ENCODE measurements at places on chromosomes 11 and 22.

- no peaks in the 10 kb centered on the region for H3K27me3 ChIP-seq
- H3K4me3 ChIP-seq = peak overlapping the region; percentile 73
- no peak for DNase-seq
- peaks cover 24% of the 10 kb centered on the region for H3K36me3 ChIP-seq
These were observed 745 bp downstream of the C22orf39 start for GRCh38 chr22:19446603-19447329.

DNA sequence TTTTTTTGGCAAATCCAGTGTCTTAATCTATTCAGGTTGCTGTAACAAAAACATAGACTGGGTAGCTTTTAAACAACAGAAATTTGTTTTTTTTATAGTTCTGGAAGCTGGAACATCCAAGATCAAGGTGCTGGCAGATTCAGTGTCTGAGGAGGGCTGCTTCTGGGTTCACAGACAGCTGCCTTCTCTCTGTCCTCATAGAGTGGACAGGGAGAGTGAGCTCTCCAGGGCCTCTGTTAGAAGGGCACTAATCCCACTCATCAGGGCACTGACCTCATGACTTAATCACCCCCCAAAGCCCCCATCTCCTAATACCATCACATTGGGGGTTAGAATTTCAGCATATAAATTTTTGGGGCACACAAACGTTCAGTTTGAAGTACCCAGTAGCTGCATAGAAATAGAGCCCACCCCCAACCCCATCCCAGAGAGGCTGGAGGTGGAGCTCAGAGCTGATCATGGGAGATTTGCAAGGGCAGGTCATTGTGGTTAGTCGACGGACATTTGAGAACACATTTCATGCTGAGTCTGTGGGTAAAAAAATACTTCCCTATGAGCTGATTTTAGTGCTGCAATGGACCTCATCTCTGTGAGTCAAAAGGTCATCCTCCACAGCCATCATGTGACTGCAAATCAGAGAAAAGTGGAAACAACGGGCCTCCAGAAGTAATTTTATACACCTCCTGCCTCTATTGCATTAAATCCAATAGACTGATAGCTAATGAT is 203.1 kb upstream of the CADM1 start:
- no peak overlapping the region for H3K4me3 ChIP-seq
- no peaks in the 10 kb centered on the region for H3K36me3 ChIP-seq
- H3K27ac ChIP-seq = no peak overlapping the region
- H3K4me1 ChIP-seq = no peaks in the 10 kb centered on the region
- H3K27me3 ChIP-seq = no peaks in the 10 kb centered on the region

- H3K4me1 ChIP-seq = peaks cover 19% of the 10 kb centered on the region
- H3K36me3 ChIP-seq = peaks cover 45% of the 10 kb centered on the region
- peak overlapping the region; percentile 88 for H3K27ac ChIP-seq
- H3K27me3 ChIP-seq = no peaks in the 10 kb centered on the region
These were observed 1.6 kb downstream of the BRD1 start for GRCh38 chr22:49825944-49826602.

- H3K27ac ChIP-seq = peak overlapping the region; percentile 27
- no peaks in the 10 kb centered on the region for H3K27me3 ChIP-seq
- H3K4me3 ChIP-seq = no peak overlapping the region
- H3K4me1 ChIP-seq = peaks cover 9% of the 10 kb centered on the region
- no peak for DNase-seq
These were observed 8.6 kb downstream of the SNAP29 start for GRCh38 chr22:20867179-20868024.

GRCh38 chr11:69155302-69156234 is at the start of gene SMIM38:
SMIM38 (plus strand) TSS chr11:69155935; CDS start chr11:69157847, 1,912 bp downstream.
- H3K4me3 ChIP-seq = no peak within 1 kb of the TSS
- H3K27ac ChIP-seq = no peak within 1 kb of the TSS
- H3K4me1 ChIP-seq = peaks cover 5% of the 10 kb centered on the region
- DNase-seq = no peak
- H3K36me3 ChIP-seq = no peaks in the 10 kb centered on the region

- H3K4me1 ChIP-seq = peaks cover 6% of the 10 kb centered on the region
- peaks cover 37% of the 10 kb centered on the region for H3K36me3 ChIP-seq
- no peaks in the 10 kb centered on the region for H3K27me3 ChIP-seq
- no peak overlapping the region for H3K4me3 ChIP-seq
- no peak for DNase-seq
These were observed 12.8 kb upstream of the TESMIN start for GRCh38 chr11:68763926-68764657.

DNA sequence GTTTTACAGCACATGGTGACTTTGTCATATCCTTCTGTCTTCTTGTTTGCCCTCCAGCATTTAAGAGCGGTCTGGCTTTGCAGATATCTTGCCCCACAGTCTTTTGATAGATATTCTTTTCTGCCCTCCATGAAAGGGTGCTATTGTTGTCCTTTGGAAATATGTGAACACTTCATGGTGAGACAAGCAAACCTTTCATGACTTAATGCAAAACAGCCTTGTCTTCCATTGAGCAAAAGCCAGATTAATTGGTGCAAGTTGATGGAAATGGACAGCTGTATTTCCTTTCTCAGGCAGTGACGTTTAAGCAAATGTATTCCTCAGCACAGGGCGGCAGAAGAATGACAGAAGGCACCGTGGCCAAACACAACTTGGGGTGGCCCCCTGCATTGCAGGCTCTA is 4.4 kb downstream of the DCPS start:
- no peaks in the 10 kb centered on the region for H3K27me3 ChIP-seq
- DNase-seq = no peak
- peaks cover 11% of the 10 kb centered on the region for H3K4me1 ChIP-seq
- H3K36me3 ChIP-seq = peaks cover 43% of the 10 kb centered on the region

- peak; percentile 72 for DNase-seq
- H3K36me3 ChIP-seq = no peaks in the 10 kb centered on the region
- peaks cover 5% of the 10 kb centered on the region for H3K4me1 ChIP-seq
- H3K27ac ChIP-seq = no peak overlapping the region
These were observed 12.5 kb upstream of the MRPL16 start for GRCh38 chr11:59822989-59823566.

GRCh38 chr11:20005747-20006146 is 154.5 kb downstream of the DBX1 start:
- H3K4me1 ChIP-seq = peaks cover 34% of the 10 kb centered on the region
- H3K4me3 ChIP-seq = no peak overlapping the region
- H3K36me3 ChIP-seq = peaks cover 8% of the 10 kb centered on the region
- DNase-seq = no peak

GRCh38 chr11:128707681-128708080 is 13.8 kb downstream of the FLI1 start:
- H3K4me3 ChIP-seq = no peak overlapping the region
- DNase-seq = peak; percentile 59
- H3K27ac ChIP-seq = no peak overlapping the region

GRCh38 chr11:9267680-9268079 is 2.5 kb upstream of the DENND5A start:
- H3K4me3 ChIP-seq = no peak overlapping the region
- H3K4me1 ChIP-seq = peaks cover 6% of the 10 kb centered on the region
- no peaks in the 10 kb centered on the region for H3K27me3 ChIP-seq
- no peaks in the 10 kb centered on the region for H3K36me3 ChIP-seq
- no peak overlapping the region for H3K27ac ChIP-seq
- no peak for DNase-seq

DNA sequence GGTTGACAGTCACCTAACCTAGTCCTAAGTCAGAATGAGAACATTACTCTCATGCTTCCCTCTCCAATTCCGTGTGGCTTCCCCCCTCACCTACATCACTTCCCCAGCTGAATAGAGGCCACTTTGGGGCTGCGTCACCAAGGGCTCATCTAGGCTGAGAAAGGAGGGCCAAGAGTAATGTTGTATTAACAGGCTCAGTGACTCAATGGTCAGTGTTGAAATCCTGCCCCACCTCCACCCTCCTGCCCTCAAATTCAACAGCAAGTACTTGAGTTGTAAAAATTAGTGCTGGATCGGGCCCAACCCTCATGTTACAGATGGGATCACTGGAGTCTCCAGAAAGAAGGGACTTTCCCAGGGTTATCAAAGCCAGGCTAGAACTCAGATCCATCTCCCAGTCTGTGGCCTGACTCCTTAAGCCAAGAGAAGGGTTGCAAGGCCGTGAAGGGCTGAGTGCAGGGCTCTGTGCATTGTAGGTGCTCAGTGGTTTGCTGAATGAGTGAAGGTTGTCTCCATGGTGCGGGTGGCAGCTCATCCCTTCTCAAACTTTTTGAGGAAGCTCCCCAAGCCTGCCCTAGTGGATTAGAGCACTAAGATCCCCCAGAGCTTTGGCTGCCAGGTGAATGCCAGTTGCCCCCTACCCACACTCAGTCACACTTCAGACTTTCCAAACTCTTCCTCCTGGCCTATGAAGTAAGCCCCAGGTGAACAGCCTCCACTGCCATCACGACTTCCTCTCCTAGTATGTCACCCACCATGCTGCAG is 3.2 kb downstream of the DGAT2 start:
- peak; percentile 94 for DNase-seq
- H3K27me3 ChIP-seq = no peaks in the 10 kb centered on the region
- peak overlapping the region; percentile 32 for H3K27ac ChIP-seq
- peaks cover 6% of the 10 kb centered on the region for H3K36me3 ChIP-seq
- H3K4me3 ChIP-seq = no peak overlapping the region
- H3K4me1 ChIP-seq = peaks cover 37% of the 10 kb centered on the region

- H3K27ac ChIP-seq = no peak overlapping the region
- peaks cover 80% of the 10 kb centered on the region for H3K27me3 ChIP-seq
- H3K4me3 ChIP-seq = no peak overlapping the region
- H3K4me1 ChIP-seq = no peaks in the 10 kb centered on the region
These were observed 60.0 kb upstream of the HTATIP2 start for GRCh38 chr11:20303391-20303965.

DNA sequence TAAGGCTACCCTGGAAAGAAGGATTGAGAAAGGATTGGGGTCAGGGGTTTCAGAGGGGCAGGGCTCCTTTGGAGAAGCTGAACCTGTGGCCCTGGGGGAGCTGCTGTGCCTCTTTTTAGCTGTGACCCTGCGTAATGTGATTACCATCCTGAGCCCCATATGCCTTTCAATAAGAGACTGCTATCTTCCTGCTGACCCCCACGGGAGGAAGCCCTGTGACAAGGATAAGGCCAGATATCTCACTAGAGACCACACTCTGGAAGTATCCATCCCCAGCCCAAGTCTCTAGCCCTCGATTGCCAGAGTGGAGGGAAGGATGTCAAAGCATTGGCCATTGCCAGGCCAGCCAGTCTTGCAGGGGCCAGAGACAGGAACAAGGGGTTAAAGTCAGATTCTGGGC is 4.8 kb upstream of the SLC39A13 start:
- H3K36me3 ChIP-seq = no peaks in the 10 kb centered on the region
- H3K27ac ChIP-seq = peak overlapping the region; percentile 18
- H3K4me3 ChIP-seq = no peak overlapping the region
- DNase-seq = no peak
- peaks cover 11% of the 10 kb centered on the region for H3K4me1 ChIP-seq
- H3K27me3 ChIP-seq = no peaks in the 10 kb centered on the region

GRCh38 chr11:15672825-15673224 is 558.1 kb downstream of the INSC start:
- DNase-seq = no peak
- peaks cover 20% of the 10 kb centered on the region for H3K27me3 ChIP-seq
- H3K4me3 ChIP-seq = no peak overlapping the region
- no peaks in the 10 kb centered on the region for H3K36me3 ChIP-seq
- no peaks in the 10 kb centered on the region for H3K4me1 ChIP-seq

DNA sequence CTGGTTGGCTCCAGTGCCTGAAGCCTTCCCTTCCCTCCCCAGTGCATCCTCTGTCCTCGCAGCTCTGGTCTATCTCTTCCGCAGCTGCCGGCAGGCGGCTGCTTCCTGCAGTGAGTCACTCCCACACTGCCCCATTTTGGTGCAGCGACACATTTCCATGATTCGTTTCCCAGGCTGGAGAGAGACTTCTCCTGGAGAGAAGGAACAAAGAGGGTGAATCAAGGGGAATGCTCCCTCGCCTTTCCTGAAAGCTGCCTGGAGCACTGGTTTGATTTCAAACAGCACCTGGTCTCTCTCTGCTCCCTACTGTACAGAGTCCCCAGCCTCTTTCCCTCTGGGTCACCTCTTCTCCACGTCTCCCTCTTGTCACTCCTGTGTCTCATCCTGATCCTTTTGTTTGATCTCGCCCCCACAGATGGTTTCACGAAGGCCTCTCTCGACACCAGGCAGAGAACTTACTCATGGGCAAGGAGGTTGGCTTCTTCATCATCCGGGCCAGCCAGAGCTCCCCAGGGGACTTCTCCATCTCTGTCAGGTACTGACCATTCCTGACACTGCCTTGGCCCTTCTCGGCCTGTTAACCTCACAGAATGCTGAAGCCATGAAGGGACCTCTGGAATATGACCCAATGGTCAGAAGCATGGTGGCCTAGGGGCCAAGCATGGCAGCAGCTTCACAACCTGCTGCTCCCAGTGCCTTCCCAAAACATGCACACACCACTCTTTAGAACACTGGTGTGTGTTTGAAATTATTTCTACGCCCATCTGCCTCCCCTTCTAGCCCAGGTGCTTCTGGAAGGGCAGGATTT is at the start of gene TMA7B:
Gene TMA7B, plus strand, starts transcription at position 758 of the 808 bp plus-strand sequence. CDS start 3,978 bp downstream, outside the sequence.
- no peaks in the 10 kb centered on the region for H3K27me3 ChIP-seq
- DNase-seq = peak; percentile 62
- H3K36me3 ChIP-seq = peaks cover 6% of the 10 kb centered on the region
- H3K4me1 ChIP-seq = peaks cover 26% of the 10 kb centered on the region
- H3K4me3 ChIP-seq = peak within 1 kb of the TSS; percentile 41

DNA sequence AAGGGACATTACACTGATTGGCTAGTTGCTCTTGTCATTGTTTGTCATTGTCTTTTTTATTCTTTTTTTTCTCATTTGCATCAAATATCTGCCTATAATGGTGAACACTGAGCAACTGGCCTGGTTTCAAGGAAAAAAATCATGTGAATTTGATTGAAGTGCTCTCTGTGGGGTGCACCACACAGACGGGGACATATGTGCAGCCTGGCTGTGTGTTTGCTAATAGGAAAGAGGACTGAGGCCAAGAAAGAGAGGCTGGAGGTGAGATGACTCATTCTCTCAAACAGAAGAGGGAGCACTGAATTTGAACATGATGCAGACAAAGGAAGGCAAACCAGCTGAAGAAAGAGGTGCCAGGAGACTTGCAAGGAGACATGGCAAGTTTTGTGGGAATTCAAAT is 684.9 kb upstream of the CCDC90B start:
- no peaks in the 10 kb centered on the region for H3K36me3 ChIP-seq
- H3K27me3 ChIP-seq = no peaks in the 10 kb centered on the region
- H3K4me1 ChIP-seq = no peaks in the 10 kb centered on the region
- DNase-seq = peak; percentile 22
